CD8-positive, alpha-beta T cell (primary cell): ENCODE measurements at places on chromosomes 16 and 17.

DNA sequence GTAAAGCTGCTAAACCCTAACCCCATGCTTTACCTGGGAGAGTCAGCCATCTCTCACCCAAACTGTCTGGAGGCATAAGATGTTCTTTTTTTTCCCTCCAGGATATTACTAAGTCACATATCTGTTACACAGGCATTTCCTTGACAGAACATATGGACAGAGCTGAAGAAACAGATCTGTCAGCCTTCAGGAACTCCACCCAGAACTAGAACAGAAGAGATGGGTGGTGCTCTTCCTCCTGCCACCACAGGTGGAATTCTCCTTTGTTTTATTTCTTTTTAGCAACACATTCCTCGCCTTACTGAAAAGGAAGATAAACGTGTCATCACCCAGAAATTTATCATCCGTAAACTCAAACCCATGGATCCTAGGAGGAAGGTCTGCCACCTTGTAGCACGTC is 8.8 kb downstream of the MYCBPAP start:
- DNase-seq, result no peak

- DNase-seq, result no peak
These were observed 247.5 kb downstream of the CDH13 start for GRCh38 chr16:82874271-82874670.

GRCh38 chr17:6668727-6669425 is 17.3 kb downstream of the C17orf100 start:
- no peak for DNase-seq

- no peak for DNase-seq
These were observed 37.8 kb upstream of the ULK2 start for GRCh38 chr17:19905502-19905901.

- no peak for DNase-seq
These were observed 92.3 kb upstream of the FAM20A start for GRCh38 chr17:68693466-68693865.

- DNase-seq, result no peak
These were observed 165.8 kb upstream of the AXIN2 start for GRCh38 chr17:65727246-65727645.

DNA sequence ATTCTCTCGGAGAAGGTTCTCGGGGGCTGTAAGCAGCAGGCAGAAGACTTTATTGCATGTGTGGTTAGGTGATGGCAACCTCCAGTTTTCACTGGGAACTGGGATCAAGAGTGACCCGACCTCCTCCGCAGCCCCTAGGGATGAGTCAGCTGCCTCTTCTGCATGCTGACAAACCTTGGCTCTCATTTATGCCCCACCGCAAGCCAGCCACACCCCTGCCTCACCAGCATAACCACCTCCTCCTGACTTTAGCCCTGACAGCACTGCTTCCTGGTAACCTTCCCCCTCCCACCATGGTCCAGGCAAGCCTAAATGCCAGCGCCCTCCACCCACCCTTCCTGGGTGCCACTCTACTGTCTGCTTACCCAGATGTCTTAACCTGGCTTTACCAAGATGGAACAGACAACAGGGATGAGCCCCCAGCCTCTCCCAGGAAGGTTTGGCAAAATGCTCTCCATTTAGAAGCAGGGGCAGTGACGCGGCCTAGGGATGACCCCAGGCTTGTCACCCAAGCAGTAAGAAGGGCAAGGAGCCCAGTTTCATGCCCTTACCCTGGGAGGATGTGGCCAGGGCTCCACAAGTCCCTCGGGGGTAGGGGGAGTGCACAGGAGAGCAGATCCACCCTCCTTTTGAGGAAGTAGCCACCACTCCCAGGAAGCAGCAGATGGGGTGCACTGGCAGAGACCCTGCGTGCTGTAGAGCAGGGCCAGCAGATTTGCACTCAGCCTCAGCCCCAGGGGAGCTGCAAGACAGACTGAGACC is 73.5 kb downstream of the GOSR1 start:
- DNase-seq, result no peak

- peak; percentile 77 for DNase-seq
These were observed 12.7 kb downstream of the SLC35B1 start for GRCh38 chr17:49694847-49695697.

GRCh38 chr16:75534560-75535205 is 1.2 kb downstream of the CHST5 start:
- DNase-seq, result no peak

DNA sequence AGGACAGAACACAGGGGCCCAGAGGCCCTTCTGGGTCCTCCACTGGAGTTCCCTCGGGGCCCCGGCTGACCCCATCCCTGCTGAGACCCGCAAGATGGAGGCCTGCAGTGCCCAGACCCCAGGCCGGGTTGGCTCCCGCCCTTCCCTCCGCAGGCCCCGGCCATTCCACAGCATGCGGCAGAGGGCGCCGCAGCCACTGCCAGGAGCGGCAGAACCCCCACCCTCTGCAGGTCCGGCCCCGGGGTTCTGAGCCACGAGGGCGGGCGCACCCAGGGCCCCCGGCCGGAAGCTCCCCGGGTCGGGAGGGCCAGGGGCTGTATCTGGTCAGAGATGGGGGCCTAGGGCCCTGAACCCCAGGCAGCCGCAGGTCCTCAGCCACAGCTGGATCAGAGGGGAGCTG is 2.4 kb upstream of the PERCC1 start:
- peak; percentile 48 for DNase-seq

DNA sequence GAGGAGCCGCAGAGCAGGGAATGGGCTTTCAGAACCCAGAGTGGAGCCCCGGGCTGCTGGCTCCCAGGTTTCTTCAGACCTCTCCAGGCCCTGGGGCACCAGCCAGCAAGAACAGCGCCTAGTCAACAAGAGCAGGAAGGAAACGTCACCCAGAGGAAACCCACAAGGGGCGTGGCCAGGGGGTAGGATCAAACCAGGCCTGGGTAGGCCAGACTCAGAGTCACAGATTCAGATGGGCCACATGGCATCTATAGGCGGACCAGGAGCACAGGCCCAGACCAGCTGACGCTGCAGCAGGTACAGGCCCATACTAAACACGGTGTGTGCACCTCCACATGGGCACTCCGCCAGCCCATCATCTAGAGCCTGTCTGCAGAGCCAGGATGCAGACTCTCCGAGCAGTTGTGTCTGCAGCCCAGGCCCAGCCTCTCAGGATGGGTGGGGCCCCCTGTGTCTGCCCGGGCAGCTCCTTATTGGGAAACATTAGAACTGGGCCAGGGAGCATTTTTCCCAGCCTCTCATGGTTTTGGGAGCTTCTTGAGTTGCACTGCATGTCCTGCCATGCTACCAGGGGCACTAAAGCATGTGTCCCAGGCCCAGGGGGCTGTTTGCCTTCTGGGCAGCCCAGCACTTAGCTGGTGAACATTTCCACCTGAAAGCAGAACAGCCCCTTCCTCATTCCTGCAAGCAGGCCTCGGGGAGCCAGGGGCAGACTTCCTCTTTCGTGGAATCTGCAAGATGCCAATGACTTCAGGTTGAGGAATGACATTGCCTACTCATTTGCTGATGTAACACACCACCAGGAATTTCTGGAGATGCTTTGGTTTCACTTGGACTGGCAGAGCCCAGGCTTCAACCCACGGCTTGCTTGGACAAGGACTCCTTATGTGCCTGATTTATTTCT is at the start of gene NLRP1:
Gene NLRP1 (minus strand): TSS at position 127 of the 904 bp plus-strand sequence. CDS start 552 bp downstream, outside the sequence.
- DNase-seq, result peak; percentile 95

- DNase-seq, result no peak
These were observed 28.3 kb downstream of the NPLOC4 start for GRCh38 chr17:81608605-81609004.

GRCh38 chr16:65808790-65809189 is 557.7 kb upstream of the CDH5 start:
- DNase-seq, result no peak

- no peak for DNase-seq
These were observed 130.8 kb upstream of the CHMP6 start for GRCh38 chr17:80860703-80861417.

GRCh38 chr17:794876-795275 is 12.7 kb downstream of the MRM3 start:
- peak; percentile 43 for DNase-seq

- DNase-seq, result no peak
These were observed 431.3 kb downstream of the MAF start for GRCh38 chr16:79169239-79169638.

DNA sequence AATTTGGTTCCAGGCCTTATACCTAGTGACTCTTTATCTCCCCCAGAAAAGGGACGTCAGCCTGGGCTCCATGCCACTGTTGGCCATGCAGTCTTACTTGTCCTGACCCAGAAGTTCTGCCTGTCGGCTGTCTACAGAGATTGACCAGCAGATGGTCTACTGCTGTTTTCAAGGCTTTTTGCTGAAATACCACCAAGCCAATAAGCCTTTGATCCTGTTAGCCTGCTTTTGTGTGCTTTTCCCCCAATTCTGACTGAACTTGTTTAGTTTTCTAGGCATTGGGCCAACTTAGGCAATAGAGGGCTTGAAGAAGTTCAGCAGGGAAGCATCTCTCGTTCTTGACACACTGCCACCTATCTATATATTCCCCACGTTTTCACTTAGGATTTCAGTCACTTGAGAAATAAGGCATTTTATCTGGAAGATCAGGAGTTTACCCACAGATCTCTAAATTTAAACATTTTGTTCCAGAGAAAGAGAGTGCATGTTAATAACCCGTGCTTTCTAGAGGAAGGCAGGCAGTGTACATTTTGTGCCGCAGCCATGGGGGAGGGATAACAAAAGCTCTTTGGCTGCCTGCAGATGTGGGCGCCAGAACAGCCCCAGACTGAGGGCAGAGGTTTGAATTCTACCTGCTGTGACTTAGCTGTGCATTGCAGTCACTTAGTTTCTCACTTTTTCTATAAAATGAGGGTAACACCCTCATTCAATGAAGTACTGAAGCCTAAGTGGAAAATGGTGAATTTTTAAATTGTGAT is 12.3 kb upstream of the CARMIL2 start:
- DNase-seq, result no peak

- no peak for DNase-seq
These were observed 70.4 kb upstream of the CLEC18A start for GRCh38 chr16:69880640-69881133.

GRCh38 chr16:59683709-59684108 is 949.6 kb upstream of the GOT2 start:
- no peak for DNase-seq

DNA sequence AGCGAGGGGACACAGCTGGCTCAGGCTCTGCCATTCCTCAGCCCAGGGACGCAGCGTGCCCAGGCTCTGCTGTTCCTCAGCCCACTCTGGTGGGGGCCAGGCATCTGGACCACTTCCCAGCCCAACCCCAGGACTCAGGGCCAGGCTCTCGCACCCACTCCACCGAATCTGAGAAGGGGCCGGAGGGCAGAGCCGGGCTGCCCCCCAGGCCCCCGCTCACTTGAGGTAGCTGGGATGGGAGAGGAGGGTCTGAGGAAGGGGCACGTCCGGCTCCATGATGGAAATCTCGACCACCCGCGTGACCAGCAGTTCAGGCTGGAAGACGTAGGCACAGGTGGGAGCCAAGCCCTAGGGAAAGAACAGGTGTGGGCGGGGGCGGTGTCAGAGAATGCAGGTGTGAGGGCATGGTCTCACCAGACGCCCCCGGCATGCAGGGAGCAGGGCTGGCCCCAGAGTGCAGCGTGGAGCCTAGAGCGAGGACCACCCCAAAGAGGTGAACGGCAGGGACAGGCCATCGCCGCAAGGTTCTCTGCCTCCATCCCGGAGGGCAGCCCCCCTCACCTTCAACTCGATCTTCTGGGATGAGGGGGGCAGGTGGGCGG is 4.9 kb downstream of the PGAP6 start:
- DNase-seq, result no peak

- no peak for DNase-seq
These were observed 62.0 kb upstream of the NUDT7 start for GRCh38 chr16:77660311-77660710.

GRCh38 chr16:86410529-86410928 is 99.8 kb upstream of the FOXF1 start:
- DNase-seq, result no peak

DNA sequence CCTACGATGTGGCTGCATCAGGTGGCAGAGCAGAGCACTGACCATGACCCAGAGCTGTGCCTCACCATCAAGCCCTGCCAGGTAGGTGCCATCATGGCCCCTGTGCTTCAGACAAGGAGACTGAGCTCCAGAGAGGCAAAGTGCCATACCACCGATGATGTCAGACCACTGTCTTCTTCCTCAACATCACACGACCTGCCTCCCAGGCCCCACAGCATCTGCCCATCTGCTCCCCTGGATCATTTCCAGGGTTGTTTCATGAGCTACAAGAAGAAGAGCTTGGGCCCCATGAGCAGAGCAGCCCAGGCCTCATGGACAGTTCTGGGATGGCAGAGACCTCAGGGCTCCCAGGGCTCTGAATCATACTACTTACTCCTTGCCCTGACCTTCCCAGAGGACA is 9.9 kb downstream of the XYLT1 start:
- DNase-seq, result no peak

DNA sequence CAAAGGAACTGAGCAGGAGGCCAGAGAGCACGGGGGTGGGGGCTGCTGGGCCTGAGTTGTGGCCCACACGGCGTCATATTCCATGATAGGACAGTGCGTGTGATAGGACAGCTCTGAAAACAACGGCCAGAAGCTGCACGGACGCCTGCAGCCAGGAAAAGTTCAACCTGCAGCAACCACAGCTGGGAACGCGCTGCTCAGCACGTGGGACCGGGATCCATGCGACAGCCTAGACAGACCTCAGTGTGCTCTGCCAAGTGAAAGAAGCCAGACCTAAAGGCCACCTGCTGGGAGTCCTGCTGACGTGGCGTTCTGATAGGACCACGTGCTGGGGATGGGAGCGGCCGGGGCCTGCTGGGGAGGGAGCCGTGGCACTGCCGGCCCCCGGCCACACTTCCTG is 21.6 kb downstream of the CTU2 start:
- no peak for DNase-seq

DNA sequence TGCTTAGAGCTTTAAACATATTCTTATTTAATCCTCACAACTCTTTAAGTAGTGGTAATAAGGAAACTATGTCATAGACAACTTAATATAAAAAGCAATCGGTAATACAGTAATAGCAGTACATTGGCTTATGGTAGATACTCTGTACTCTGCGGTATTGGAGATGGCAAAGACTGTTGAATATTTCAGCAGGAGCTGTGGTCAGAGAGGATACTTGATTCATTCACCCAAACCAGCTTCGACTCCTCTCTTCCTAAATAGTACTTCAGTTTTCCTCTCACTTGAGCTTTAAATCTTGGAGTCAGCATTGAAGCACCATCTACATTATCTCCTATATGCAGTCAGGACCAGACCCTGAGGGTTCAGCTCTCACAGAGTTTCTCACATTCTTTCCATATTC is 169.3 kb downstream of the CYB561 start:
- no peak for DNase-seq

DNA sequence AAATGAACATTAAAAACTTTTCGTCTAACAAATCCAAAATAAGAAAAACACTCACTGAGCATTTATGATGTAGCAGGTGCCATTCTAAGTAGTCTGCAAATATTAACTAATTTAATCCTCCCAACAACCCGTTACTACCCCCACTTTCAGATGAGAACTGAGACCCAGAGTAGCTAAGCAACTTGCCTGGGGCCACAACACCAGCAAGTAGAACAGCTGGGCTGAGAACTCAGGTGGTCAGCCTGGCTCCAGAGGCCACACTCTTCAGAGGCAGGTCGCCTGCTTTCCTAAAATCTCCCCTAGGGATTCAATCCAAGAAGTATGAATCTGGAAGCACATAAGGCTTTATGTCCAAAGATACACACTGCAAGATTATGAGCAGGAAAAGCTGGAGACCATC is 6.2 kb downstream of the MBTPS1 start:
- no peak for DNase-seq
